ENCODE measurements at places on chromosomes 3 and 15.

DNA sequence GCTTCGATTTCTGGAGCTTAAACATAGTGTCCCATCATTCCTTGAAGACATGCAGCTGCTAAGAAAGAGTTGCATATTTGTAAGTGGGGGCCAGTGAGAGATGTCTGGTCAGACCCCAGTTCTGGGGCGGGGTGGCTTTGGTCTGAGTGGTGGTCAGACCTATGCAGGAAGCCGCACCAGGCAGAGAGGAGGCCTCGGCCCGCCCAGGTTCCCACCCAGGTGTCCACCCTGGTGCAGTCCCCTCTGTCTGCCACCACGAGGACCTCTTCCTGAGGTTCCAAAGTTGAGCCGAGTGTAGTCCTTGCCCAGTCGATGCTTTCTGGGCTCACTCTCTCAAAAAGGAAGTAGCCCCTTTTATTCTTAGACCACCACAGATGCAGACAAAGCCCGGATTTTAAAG is 122.6 kb upstream of the DLG1 start:
- no peak for DNase-seq

- no peak for DNase-seq
These were observed 210.8 kb upstream of the MRPL3 start for GRCh38 chr3:131713416-131714123.

- DNase-seq, result no peak
These were observed 184.6 kb upstream of the TRIM42 start for GRCh38 chr3:140493271-140493670.

DNA sequence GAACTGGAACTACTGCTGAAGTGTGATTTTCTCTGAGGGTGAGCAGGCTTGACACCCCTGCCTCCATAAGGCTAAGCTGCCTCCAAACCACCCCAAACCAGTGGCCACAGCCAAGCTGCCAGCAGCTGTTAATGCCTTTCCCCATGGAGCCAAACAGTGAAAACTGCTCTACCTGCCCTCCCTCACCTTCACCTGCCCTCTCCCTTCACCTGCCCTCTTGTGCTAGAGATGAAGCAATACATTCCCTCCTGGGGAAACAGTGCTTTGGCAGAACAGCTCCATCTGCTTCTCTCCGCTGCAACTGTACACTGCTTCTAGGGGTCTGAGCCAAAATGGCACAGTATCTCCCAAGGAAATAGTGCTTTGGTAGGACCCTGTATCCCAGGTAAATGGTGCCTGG is 374.1 kb downstream of the FHIT start:
- DNase-seq, result peak; percentile 0

Data from NCI-H1417 (cell line).